Left renal cortex interstitium (tissue), 4 donors: ENCODE measurements at places on chromosomes 2 and 18.

DNA sequence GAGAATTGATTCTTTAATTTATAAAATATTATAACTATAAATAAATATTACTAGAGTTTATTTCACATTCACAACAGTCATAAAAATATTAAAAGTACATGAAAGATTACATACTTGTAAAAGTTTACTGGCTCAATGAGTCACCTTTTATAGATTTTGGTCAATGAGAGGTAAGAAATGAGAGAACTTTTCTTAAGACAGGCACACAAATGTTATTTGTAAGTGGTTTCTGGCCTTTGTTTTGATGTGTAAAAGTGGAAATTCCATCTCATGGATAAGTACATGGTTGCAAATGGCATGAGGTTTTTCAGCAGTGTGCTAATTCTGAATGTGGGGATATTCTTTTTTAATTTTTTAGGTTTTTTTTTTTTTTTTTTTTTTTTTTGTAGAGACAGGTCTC lies 63.8 kb downstream of the TTC27 start:
- no peak for DNase-seq

DNA sequence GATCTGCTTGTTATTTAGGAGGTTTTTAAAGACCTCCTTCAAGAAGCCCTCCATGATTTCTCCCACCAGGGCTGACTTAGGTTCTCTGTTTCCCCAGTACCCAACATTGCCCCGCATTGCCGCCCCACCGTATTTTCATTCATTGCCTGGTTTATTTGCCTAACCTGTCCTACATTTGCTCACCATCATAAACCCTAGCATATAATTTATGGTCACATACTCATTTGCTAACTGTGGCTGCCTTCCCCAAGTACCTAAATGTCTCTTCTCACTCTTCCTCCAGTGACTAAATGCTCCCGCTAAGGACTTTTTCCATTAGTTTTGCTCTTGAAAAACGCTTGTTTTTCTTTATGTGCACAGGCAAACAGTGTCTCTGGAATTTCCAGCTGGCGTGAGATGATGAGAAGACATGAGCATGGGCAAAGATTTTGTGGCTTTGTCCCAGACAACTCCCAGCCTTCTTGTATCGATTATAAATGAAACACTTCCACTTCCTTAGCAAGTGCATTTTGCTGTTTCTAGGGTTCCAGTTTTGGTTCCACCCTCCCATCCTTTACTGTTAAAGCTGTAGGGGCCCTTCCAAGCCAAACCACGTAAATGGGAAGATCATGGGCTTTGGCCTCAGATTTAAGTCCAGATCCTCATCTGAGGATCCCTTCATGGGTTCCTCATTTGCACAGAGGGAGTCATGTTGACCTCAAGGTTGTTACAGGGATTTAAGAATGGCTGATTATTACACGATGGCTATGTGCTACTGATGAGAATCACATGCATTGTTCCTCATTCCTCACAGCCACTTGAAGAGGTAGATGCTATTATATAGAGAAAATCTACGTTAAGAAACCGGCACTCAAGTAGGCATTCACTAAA lies 21.0 kb upstream of the ARMC9 start:
- no peak for DNase-seq

- DNase-seq: no peak
Observed at GRCh38 chr18:58241026-58241679, 197.1 kb downstream of the NEDD4L start.

- DNase-seq: no peak
Observed at GRCh38 chr2:160614391-160614790, 120.8 kb upstream of the RBMS1 start.

DNA sequence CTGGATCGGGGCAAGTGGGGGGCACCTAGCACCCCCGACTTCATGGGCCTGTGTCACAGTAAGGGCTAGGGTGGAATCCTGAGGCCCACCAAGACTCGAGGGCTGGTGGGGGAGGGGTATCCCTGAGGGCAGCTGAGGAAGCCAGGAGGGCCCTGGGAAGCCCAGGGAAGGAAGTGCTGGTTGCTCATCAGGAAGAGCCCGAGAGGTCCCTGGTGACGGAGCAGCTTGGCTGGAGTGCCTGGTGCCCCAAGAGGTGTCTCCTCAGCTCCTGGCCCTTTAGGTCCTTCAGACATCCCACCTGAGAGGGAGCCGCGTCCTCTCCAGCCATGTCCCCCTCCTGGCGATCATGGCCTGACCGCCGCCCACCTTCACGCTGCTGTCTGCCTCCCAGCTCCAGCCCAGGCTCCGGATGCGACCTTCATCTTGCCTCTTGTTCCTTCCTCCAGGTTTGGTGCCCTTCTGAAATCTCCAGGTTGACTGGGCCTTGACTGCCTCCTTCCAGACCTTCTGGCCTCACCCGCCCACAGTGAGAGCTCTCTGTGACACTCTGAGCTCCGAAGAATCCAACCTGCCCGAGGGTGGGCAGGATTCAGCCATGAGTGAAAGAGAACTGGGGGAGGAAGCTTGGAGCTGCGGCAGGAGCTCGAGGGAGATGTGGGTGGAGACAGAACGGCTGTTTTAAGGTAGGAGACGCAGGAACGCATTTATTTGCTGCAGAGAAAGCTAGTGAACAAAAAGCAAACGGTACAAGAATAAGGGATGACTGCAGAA lies 42.7 kb upstream of the SEMA4C start:
- DNase-seq: no peak

DNA sequence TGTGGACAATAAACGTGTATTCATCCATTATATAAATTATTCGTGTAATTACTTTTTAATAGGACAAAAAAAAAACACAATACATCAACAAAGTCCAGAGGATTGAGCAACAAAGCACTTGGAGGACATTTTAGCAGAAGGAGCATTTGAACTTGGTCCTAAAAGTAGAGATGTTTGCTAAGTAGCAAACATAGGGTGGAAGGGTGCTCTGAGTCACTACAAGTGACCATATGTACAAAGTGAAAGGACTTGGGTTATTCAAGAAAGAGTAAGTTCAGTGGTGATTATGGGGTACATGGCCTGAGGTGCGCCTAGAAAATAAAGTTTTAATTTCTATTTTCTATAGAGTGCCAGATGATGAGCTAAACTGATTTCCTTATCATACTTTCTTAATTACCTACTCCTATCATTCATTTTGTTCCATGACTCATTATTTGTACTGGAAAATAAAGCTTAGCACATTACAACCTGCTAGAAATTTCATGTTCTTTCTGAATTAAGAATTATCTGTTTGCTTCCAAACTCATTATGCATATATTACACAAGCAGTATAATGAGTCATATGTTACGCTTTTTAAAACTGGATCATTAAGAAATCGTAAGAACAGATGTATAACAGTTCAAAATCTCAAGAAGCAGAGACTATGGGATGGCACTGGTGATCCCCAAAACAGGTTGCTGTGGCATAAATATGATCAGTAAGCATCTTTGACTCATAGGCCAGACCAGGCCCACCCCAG lies 13.1 kb upstream of the PPP1R1C start:
- DNase-seq: no peak

- no peak for DNase-seq
Observed at GRCh38 chr2:133812826-133813617, 244.8 kb upstream of the NCKAP5 start.

DNA sequence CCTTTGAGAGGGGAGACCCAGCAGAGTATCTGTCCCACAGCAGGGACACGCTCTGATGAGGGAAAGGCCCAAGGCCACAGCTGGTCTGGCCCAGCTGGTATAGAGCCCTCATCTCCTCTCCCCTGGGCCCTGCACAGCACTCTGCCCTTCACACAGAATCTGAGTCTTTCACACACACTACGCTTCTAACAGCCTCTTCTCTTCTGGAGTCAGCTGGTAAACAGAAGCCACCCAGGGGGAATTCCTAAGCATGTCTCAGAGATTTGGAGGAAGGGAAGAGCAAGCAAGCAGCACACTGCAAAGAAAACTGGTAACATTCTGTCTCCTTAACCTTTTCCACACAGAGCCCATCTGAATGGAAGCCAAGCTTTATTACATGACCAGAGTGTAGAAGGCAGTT lies 121.1 kb upstream of the ACAA2 start:
- no peak for DNase-seq

GRCh38 chr18:35497370-35498197 lies at the start of gene INO80C:
Gene INO80C, minus strand, starts transcription at chr18:35497960. Its CDS starts 86 bp downstream, at chr18:35497874.
- DNase-seq: peak; percentile 90

- DNase-seq: no peak
Observed at GRCh38 chr2:227031379-227031778, 132.6 kb downstream of the COL4A4 start.

DNA sequence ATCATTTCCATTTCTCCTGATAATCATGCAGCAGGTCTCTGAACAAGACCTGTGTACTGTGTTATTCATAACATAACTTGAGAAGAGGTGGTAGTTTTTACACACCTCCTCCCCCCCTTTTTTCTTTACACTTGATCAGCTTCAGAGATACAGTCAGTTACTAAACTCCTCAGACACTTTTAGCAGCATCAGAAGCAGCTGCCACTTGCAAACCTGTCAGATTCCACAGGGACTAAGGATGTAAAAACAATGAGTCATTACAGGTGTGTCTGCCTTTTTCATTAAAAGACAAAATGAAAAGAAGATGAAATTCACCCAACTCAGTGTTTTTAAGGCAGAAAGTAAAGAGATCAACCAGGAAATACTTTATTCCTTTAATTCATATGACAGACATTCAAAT lies 254.0 kb downstream of the NRXN1 start:
- no peak for DNase-seq

DNA sequence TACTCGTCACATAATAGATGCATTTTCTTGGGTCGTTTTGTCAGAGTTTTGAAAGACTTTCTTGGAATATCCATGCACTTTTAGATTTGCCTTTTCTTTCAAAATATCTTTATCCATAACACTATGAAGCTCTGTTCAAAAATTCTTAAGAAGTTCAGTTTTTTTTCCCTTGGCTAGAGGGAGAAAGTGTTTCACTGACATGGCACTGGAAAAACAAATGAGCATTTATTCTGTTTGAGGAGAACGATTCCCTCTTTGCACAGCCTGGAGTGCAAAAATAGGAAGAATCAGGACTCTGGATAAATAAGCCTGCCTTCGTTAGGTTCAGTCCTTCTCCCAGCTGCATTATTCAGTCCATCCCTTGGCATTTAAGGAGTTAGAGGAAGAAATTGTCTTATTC lies 91.0 kb upstream of the RPE start:
- no peak for DNase-seq

DNA sequence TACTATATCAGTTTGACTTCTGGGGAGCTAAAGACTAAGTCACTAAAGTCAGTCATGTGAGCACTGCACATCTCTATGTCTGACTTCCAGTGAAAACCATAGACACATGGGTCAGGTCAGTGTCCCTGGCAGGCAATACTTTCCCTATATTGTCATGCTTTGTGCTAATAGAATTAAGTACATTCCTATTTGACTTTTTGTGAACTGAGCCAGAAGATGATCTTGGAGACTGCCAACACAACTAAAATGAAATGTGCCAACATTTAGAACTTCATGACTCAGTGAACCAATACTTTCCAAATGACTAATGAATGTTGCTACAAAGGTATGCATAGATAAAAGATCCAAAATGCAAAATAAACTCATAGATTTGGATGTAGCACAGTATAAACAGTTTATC lies 820.8 kb upstream of the FAM98A start:
- DNase-seq: no peak

DNA sequence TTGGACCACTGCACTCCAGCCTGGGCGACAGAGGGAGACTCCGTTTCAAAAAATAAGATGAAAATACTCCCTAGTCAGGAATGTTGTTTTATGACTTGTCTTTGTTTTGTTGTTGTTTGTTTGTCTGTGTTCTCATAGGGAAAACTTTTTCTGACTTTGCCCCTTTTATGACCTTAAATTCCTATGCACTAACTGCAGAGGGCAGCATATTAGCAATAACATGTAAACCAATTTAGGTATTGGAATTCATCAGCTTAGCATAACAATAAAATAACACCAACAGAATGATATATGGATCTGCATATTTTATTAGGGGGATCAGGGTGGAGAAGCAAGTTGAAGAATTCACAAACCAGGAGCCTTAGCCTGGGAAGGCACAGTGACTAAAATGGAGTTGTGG lies 631.5 kb downstream of the SUCLG1 start:
- DNase-seq: no peak

DNA sequence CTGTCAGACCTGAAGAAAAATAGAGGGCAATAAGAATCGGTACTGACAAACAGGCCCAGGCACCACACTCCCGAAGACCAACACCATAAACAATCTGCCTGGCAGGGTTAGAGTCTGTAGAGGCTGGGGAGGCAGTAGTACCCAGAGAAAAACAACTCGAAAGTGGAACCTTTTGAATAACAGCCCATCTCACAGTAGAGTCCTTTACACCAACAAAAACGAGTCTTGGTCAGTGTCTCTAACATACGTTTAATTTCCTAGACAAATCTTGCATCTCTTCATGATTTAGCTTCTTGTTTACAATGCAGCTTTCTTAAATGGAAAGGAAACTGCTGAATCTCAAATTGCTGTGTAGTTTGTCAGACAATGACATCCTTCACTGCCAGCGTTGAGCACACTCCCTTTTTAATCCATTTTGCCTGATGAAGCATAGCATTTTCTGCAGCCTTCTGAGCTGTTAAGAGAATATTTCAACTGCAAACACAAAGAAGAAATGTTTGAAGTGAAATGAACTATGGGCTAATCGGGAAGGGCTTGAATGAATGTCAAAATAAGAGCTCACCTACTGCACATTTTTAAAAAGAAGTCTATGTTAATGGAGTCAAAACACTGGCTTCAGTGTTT lies 73.1 kb upstream of the DSG1 start:
- DNase-seq: no peak

DNA sequence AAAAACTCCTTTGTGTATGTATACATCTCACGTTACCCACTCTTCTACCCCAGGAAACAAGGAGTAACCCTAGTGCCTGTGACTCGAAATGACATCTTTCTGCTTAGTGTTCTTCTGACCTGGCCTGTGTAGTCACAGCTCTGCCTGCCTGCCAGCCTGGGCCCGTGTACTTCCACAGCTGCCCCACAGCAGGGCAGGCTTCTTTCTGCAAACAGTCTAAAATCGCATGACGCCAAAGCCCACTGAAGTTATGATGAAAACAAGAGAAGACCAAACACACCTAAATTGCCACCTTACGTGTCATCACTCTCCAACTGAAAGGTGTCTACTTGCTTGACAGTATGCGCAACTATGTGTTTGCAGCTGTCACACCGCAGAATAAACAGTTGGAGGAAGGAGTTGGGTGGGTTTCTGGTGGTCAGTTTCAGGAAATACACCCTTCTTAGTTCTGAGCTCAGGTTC lies 1.5 kb downstream of the GAREM1 start:
- no peak for DNase-seq

- no peak for DNase-seq
Observed at GRCh38 chr2:20619624-20620024, 31.3 kb downstream of the HS1BP3 start.

- DNase-seq: no peak
Observed at GRCh38 chr2:208371634-208371935, 35.0 kb upstream of the PTH2R start.

- no peak for DNase-seq
Observed at GRCh38 chr2:150581717-150582472, 94.4 kb upstream of the RND3 start.

DNA sequence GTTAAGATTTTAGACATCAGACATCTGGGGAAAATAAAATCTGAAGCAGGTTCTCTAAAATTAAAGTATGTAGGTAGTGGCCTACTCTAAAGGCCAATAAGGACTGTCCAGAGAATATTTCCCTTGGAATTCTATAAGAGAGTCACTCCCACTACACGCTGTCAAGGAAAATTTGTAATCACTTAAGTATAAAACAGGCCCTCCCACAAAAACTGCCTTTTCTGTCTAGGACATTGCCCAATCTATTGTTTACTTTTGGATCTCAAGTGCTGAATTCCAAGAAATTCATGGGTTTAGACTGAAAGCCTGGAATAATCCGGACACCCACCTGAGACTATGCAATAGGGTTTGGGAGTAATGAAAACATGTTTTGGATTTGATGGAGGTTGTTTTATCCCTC lies 1.7 kb upstream of the SRBD1 start:
- DNase-seq: peak; percentile 28
